ENCODE measurements at places on chromosomes 6 and 20.

DNA sequence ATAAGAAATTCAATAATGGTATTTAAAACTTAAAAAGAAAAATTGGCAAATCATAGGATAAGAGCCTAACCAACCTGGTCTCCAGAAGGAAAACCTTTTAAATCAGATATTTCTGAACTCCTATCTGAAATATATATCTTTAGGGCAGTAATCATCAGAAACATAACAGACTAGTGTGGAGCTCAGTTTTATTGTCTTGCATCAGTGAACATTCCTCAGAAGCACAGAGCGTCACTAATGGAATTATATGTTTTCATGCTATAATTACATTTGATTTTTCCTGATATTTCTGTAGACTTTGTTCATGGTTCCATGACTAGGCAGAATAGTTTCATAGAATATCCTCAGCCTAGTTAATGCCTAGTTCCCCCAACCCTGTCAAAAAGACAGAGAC, 262.2 kb downstream of the EYA4 start:
- DNase-seq, result no peak

DNA sequence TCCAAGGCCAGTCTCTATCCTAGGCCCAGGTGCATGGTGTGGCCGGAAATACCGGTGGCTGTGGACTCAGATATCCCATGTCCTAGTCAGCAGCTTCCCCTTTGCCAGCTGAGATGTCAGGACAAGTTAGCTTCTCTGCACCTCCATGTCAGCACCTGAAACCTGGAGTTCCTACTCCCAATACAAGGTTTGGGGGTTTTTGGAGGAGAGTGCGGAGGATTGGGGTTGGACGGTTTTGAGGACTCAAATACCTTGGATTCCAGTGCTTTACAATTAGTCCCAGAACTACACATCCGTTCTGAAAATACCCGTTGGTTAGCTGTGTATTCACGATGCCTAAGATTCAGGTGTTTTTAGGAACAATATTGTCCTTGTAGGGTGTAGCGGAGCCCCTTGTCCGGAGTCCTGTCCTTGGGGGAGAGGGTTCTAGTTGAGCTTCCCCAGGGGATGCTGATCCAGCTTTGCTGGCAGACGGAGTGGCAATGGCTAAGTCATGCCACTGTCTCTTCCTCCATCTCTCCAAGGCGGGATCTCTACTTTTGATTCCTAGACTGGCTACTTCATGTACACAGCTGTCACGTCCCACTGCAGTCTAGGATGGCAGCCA, 45.0 kb downstream of the ADNP start:
- no peak for DNase-seq

DNA sequence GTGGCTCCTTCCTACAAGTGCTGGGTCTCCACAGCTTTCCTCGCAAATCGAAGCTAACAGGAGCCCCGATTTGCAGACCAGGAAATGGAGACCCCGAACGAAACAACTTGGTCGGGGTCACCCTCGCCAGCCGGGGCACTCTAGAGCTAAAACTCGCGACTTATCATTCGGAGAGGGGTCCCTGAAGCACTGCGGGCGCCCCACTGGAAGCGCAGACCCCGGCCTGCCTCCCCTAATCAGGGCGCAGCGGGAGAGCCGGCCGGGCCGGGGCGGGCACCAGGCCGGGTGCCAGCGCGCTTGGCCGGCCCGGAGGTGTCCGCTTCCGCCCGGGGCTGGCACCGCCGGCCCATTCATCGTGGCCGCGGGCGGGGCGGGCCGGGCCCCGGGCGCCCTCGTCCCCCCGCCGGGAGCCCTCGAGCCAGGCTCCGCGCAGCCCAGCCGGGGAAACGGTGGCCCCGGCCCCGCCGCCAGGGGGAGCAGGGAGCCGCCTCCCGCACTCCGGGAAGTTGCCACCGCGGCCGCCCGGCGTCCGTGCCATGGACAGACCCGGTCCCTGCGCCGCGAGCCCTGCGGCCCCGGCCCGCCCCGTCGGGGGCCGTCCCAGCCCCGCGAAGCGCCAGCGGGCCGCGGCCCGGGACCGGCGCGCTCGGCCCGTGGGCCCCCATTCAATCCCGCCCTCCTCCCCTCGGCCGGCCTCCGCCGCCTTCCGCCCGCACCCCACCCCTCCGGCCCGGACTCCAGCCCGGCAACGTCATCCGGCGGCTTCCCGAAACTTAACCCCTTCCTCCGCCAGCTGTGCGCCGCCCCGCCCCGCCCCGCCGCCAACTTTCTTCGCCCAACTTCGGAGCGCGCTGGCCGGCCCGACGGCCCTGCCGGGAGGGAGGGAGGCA, 961 bp downstream of the RRBP1 start:
- DNase-seq, result peak; percentile 34

GRCh38 chr6:144411531-144412165, 126.5 kb downstream of the UTRN start:
- no peak for DNase-seq

- DNase-seq, result peak; percentile 17
Measured at GRCh38 chr20:49534255-49534712, 33.7 kb downstream of the PTGIS start.

DNA sequence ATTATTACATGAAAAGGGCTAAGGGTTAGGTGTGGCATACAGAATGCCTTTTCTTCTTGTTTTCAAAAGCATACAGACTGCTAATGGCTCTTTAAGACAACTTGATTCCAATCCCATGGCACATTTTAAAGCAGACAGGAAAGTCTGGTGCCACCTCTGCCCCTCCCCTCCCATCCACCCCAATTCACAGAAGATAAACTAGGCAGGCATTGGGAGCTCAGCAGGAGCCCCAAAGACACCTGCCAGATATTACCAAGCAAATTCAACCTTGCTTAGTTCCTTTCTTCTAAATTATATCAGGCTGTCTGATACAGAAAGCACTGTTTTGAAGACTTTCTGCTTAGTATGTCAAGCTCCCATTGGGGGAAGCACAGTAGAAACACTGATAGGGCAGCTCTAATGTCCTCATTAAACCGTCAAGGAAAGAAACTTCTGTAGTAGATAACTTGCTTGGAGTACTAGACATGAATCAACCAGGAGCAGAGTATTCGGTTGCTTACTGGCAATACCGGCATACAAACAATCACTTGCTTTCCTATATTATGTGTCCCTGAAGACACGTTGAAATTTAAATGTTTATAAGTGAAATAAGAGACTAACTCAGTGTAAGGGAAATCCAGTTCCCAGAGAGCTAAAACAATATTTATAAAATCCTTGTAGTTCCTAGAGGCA, 13.0 kb downstream of the SESN1 start:
- no peak for DNase-seq

GRCh38 chr20:53362736-53363135, 230.9 kb downstream of the ZNF217 start:
- DNase-seq, result no peak

DNA sequence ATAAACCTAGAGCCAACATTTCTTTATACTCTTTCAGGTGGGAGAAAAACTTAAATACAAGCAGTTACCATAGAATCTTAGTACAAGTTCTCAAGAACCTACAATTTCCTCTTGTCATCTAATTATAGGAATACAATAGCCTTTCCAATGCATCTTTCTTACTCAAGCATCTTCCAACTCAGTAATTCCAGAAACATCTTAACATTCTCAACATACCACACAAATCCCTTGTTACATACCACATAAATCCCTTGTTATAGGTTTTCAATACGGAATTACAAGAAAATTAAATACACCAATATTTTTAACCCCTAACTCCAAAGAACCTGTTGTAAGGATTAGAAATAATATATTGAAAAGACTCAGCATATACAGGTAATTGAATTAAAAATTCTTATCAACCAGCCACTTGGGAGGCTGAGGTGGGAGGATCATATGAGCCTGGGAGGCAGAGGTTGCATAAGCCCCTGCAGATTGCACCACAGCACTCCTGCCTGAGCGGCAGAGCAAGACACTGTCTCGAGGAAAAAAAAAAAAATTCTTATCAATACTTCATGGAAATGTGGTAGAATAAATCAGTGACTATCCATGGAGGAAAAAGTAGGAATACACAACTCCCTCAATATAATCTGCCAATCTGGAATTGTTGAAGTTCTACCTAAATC, 127.5 kb upstream of the CCDC28A start:
- DNase-seq, result no peak

GRCh38 chr6:150150821-150151646, 8.2 kb downstream of the PPP1R14C start:
- DNase-seq, result no peak

GRCh38 chr6:24522228-24523176, 27.7 kb downstream of the ALDH5A1 start:
- no peak for DNase-seq

DNA sequence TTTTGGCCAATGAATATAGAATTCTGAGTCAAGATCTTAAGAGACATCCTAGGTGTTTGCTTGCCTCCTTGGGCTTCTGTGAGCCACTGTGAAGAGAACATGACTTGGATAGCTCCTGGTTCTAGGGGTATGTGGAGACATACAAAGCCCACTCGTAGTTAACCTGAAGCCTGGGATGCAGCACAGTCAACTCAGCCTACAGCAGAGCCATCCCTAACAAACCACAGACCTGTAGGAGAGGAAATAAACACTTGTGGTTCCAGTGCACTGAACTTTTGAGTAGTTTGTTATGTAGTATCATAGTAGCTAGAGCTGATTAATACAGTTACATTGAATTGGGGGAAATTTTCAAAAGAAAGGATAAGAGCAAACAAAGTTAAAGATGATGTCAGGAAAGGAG, 474.4 kb upstream of the HSF2 start:
- DNase-seq, result no peak

GRCh38 chr6:113813142-113813541, 44.0 kb upstream of the MARCKS start:
- DNase-seq, result no peak

GRCh38 chr6:151325075-151326050, 66.0 kb downstream of the ZBTB2 start:
- no peak for DNase-seq

DNA sequence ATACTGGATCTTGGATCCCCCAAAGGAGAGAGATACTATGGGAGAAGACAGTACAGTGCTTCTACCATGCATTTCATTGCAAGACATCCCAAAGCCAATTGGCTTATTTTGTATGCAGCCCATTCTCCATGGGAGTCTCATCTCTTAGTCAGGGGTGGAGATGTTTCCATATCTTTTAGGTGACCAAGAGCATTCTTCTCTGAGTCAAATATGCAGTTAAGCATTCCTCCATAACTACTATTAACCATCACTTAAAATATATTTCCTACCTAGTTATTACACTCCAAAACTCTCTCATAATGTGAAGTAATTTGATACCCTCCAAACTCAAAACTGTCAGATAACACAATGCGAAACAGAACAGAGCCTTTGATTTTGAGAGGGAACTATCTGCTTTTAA, 542.6 kb downstream of the HDGFL1 start:
- DNase-seq, result no peak

GRCh38 chr6:44896701-44897100, 431.4 kb upstream of the RUNX2 start:
- DNase-seq, result no peak

DNA sequence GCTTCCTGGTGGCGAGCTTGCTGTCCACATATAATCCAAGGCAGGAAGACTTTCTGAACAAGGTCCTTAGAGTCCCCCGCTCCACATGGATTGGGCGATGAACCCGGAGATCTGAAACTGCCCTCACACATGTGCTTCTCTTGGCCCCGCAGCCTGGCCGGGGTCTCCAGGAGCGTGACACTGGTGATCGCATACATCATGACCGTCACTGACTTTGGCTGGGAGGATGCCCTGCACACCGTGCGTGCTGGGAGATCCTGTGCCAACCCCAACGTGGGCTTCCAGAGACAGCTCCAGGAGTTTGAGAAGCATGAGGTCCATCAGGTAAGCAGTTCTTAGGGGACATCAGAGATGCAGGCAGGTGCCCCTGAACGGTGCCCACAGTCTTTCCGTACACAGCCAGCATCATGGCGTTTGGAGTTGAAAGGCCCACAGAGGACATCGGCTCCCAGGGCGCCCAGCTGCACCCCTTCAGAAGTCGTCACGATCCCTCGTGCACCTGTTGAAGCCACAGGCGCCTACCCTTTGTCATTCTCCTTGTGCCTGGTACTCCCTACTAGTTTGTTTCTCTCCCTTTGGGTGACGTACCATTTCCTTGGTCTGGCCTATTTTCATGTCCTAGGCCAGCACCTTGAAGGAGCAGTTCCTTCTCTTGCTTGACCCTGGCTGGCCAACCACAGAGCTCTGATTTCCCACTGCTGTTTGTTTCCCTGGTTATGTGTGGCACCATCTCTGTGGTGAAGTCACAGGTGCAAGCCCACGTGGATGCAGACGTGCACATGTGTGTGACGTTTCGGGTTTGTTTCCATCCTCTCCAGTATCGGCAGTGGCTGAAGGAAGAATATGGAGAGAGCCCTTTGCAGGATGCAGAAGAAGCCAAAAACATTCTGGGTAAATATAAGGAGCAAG, 43.3 kb upstream of the IRF4 start:
- no peak for DNase-seq

GRCh38 chr20:2296524-2297356, 939 bp downstream of the TGM3 start:
- no peak for DNase-seq

- DNase-seq, result no peak
Measured at GRCh38 chr6:145813285-145814034, 1.1 kb downstream of the FBXO30 start.

- DNase-seq, result no peak
Measured at GRCh38 chr6:125346201-125346925, 44.6 kb upstream of the HDDC2 start.

DNA sequence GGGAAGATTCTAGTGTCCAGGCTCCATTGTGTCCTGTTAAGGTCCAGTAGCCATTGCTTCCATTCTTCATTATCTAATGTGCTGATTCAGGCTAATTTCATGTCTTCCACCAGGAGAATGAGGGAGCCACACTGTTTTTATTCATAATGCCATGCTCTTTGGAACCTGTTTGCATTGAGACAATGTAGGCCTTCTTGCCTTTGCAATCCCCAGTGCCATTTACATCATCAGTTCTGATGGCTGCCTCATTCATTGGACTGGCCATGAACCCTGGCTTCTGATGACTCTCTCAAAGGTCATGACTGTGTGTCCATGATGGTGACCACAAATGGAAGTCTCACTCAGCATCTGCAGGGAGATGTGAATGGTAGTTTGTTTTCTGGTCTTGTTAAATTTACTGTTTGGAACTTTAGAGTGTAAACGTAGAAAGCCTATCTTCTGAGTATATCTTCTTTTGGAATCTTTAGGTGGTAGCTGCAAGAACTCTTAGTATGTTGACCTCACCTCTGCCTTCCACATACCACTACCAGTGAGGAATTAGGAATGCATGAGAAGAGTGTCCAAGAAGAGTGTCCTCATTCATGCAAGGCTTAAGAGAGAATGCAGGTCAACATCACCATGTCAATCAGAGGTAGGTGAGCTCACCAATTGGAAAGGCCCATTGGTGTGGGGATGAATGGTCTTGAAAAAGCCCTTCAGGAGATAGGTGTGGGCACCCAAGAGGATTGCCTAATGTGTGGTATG, 42.9 kb upstream of the ZFP64 start:
- DNase-seq, result no peak

GRCh38 chr6:132513831-132514545, 1.1 kb upstream of the STX7 start:
- no peak for DNase-seq

GRCh38 chr6:16684195-16684689, 77.0 kb downstream of the ATXN1 start:
- DNase-seq, result no peak

DNA sequence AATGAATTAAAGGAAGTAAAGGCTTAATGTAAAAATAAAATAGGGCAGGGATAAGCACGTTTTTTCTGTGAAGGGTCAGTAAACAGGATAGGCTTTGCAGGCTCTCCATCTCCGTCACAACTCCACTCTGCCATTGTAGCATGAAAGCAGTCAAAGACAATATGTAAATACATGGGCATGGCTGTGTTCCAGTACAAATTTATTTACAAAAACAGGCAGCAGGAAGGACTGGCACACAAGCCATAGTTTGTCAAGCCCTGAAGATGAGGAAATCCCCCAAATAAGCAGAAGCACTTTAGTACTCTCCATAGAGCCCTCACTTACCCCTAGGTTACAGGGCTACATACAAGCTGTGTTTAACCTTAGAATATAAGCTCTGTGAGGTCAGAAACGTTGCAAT, 8.9 kb upstream of the FBXO9 start:
- no peak for DNase-seq

Measured in stimulated activated CD4-positive, alpha-beta T cell treated with anti-CD3 and anti-CD28 coated beads, Interleukin-1b, Interleukin-23, amount 100 ng/mL, for 1 hour (primary cell).